ENCODE measurements at places on chromosomes 5 and 9.

DNA sequence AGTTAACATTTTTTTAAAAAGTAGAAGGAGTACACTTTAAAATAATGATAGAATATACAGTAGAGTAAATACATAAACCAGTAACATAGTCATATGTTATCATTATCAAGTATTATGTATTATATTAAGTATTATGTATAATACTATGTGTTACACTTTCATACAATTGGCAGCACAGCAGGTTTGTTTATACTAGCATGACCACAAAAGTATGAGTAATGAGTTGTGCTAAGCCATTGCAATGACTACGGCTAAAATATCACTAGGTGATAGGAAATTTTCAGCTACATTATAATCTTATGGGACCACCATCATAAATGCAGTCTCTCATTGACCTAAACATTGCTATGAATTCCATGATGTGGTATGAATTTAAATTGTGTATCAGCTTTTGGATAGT lies 506.0 kb downstream of the HTR1A start:
- DNase-seq: no peak

- DNase-seq: no peak
Measured at GRCh38 chr5:74275171-74275992, 365.1 kb downstream of the ENC1 start.

DNA sequence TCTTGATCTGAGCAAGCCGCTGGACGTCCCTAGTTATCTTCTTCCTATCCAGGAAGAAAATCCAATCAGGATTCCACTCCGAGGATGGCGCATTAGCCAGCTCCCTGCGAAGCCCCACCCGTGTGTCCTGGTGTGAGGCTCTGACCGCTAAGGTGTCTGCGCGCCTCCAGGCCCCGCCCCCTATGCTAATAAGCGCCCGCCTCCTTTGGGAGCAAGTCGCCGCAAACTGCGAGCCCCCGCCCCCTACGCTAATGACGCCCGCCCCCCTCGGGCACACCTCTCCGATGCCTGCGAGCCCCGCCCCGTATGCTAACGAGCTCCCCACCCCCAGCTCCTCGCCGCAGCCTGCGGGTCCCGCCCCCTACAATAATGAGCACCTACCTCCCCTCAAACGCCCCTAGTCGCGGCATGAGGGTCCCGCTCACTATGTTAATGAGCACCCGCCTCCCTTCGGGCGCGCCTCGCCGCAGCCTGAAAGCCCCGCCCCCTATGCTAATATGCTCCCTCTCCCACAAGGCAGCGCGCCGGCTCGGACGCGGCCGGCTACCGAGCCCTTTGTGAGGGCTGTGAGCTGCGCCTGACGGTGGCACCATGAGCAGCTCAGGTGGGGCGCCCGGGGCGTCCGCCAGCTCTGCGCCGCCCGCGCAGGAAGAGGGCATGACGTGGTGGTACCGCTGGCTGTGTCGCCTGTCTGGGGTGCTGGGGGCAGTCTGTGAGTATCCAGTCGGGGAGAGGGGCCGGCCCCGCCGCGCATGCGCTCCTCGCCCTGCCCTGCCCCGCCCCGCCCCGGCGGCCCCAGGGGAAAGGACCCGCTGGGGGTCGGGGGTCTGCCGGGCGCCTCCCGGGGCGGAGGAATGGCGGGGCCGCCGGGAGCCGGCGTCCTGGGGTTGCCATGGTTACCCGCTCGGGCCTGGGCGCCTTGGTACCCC lies at the start of gene CACFD1:
Gene CACFD1, plus strand, starts transcription at position 503 of the 929 bp plus-strand sequence. Its CDS starts 89 bp downstream, at position 592.
- peak; percentile 85 for DNase-seq

GRCh38 chr9:77435277-77435676 lies 212.8 kb downstream of the GNA14 start:
- DNase-seq: no peak

- DNase-seq: no peak
Measured at GRCh38 chr5:80796846-80797245, 142.1 kb upstream of the DHFR start.

- no peak for DNase-seq
Measured at GRCh38 chr9:26181836-26182235, 503.6 kb upstream of the TUSC1 start.

GRCh38 chr5:44862808-44863207 lies 54.1 kb downstream of the MRPS30 start:
- DNase-seq: no peak

DNA sequence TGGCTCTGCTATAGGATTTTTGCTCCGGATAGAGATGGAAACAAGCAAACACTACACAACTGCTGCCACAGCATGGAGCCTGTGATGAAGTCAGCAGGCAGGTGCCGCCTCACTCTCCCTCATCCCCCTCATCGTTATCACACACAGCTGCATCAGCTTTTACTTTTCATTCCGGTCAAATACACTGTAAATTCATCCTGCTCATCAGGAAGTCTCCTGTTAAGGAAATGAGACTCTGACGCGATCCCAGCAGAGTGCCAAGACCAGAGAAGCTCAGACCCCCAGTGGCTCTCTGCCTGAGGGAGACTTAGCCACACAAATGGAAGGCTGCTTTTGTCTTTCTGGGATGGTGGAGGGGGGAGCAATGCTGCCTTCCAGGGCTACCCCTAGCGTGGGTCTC lies 270.2 kb downstream of the ELAVL2 start:
- DNase-seq: no peak
